Calu3 (cell line): ENCODE measurements at places on chromosomes 2 and 18.

DNA sequence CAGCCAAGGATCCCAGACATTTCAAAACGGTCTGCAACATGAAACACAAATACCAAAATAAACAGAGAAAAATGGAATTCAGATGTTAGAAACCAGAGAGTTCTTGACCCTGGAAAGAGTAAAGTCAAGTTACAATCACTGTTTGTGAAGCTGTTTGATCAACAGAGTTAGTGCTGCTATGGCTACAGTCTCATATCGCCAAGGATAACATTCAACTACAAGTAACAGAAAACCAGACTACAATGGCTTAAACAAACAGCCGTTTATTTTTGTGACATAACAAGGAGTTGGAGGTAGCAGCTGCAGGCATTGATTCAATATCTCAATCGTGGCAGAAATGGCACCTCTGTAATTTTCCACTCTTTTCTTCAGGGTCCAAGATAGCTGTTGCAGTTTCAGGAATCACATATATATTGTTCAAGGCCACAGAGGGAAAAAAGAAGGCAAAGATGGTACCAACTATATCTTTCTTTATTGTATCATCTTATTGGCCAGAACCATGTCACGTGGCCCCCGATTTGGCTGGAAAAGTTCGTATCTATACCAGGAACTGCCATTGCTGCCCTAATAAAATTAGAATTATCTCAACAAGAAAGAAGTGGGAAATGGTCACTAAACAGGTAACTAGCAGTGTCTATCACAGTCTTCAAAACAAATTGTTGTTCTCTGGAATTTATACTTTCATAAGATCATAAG lies 17.7 kb upstream of the HNRNPLL start:
- DNase-seq, result no peak

DNA sequence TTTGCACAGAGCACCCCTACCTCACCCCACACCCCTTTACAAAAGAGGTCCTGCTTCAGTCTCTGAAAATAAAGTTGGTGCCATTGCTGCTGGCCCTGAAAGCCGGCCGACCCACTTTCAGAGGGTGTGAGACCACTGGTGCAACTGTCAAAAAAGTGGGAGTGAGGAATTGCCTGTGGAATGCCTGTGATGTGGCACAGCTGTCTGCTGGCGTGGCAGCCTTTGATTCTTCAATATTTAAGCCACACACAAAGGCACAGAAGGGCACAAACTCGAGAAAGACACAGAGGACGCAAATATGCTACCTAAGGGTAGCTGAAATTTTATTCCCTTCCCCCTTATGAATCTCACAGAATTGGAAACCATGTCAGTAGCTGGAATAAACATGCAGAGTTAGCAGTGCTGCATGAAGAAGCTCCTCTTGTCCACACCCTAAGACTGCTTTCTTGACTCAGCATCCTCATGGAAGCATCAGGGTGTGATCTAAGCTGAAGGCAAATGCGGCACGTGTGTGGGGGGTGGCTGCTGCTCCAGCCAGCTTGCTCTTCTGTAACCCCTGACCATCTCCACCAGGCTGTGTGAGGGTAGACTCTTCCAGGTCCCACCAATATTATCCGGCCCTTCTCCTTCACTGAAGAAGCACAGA lies 92.3 kb downstream of the CELF4 start:
- no peak for DNase-seq

DNA sequence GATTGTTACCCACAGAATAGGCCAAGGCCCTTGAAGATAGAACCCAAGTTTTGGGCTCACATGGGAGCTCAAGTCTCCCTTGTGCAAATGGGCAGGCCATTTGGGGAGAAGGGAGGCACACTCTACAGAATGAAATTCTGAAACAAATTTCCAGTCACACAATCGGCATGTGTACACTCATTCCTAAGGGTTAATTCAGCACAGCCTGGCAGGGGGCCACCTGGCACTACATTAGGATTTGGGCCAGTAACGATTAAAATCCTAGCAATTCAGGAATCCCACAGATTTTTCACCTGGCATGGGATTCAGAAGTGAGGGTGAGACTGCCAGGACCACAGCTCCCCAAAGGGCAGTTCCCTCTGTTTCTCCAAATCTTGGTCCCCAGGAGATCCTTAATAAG lies 46.4 kb downstream of the BMP10 start:
- no peak for DNase-seq

DNA sequence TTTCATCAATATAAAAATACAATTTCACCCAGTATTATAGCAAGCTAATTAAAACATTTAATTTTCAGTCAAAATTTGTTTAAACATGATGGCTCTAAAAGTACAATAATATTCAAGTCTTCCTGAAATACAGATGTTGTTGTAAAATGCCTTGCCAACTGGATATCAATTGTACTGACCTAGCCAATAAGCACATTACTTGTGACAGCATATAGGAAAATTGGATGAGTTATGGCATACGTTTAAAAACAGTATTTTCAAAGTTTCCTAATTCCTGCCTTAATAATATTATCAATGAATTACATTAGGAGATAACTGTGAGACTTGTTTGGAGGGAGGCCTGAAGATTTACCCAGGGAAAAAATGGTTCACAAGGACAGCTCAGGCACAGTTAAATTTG lies 336.9 kb upstream of the CDH20 start:
- DNase-seq, result no peak

GRCh38 chr2:96136129-96136720 lies 2.1 kb downstream of the ASTL start:
- no peak for DNase-seq

DNA sequence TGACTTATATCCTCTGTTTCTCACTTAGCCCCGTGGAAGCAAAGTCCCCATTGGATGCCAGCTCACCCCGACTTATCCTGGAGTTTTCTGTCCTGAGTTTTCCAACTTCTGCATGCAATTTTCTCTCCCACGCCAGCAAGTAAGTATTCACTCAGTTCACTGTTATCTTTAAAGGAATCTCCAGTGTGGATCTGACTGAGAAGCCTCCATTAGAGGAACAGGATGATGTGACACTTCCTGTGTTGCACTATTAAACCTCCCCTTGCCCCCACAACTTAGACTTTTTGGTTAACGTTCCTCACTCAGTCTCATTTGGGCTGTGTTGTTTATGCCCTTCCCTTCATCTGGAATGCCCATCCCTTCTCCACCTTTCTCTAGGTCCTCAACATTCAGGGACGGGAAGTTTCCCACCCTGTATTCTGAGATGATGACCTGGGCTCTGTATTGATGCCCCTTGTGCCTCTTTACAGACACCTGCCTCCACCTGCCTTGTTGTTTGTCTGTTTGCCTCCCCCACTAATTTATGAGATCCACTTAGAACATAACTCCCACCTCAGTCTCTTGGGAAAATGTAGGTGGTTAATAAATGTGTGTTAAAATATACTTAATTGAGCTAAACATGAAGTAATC lies 536.1 kb upstream of the RAB6C start:
- no peak for DNase-seq

DNA sequence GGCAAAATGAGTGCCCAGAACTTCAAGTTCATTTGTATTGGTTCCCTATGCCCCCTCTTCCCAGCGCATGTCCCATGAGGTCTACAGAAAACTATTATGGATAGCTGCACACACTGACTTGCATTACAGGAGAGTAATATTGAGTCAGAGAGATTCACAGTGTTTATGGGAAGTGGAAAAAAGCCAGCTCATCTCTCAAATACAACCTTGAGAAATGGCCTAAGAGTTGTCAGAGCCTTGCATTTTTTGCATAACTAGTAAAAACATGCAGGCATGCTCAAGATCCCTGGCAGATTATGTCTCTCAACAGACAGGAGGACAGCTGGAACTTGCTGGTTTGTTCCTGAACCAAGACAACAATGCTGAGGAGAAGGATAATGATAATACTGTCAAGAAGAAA lies 1292.8 kb downstream of the DSC3 start:
- DNase-seq, result no peak

GRCh38 chr2:240322991-240323390 lies 112.5 kb upstream of the GPC1 start:
- DNase-seq, result no peak

- no peak for DNase-seq
These were observed 31.7 kb upstream of the SIX3 start for GRCh38 chr2:44909831-44910230.

- DNase-seq, result no peak
These were observed 131.5 kb downstream of the SMAD7 start for GRCh38 chr18:48819276-48819675.

DNA sequence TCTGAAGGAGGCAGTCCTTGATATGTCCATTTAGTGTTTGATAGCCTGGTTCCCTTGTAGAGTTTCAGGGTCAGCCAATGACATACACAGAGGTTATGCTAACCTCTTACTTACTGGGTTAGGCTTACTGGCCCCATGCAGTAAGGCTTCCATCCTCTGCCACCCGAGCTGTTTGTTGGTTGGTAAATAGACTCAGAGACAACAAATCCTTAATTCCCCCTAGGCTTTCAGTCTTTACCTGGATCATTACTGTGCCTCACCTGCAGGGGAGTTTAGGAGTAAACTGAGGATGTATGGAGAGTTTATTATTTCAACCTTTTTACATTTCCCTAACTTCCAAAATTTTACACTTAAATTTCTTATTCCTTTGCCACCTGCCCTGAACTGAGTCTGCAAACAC lies 452.7 kb upstream of the HNMT start:
- DNase-seq, result no peak

DNA sequence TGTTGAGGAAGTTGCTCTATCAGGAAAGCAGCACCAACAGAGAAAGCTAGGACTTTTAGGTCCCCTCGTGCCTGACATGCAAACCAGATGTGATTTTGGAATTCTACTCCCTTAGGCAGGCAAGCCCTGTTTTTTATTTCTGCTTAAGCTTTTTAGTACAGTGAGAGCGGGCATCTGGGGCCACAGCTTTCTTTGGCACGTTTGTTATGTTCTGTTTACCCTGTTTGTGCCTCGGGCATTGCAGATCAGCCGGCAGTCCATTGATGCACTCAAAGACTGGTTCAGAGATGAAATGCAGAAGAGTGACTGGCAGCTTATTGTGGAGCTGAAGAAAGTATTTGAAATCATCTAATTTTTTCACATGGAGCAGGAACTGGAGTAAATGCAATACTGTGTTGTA lies 61.9 kb downstream of the EIF5B start:
- DNase-seq, result no peak

DNA sequence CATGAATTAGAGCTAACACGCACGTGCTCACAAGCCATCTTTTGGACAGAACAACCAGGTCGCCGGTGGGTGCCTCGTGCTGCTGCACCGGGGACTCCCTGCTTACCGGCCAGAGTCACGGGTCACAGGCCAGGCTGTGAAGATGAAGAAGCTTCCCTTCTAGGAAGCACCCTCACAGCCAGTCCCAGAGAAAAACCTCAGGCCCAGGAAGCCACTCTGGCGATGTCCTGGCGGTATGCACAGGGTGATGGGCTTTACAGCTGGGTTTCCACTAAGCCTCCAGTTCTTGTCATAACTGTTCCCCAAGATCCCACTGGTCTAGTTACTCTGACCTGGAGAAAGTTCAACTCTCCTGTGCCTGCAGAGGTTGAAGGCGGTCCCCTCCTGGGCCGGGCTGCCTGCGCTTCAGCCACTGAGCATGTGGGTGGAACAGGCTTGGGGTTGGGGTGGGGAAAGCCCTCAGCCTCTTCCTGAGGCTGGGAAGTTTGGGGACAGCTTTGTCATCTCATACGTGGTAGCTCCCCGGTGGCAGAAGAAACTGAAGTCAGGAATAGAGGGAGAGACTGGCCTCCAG lies 15.2 kb upstream of the DIS3L2 start:
- DNase-seq, result no peak

GRCh38 chr2:24121066-24121465 lies 2.1 kb downstream of the PFN4 start:
- DNase-seq, result no peak

DNA sequence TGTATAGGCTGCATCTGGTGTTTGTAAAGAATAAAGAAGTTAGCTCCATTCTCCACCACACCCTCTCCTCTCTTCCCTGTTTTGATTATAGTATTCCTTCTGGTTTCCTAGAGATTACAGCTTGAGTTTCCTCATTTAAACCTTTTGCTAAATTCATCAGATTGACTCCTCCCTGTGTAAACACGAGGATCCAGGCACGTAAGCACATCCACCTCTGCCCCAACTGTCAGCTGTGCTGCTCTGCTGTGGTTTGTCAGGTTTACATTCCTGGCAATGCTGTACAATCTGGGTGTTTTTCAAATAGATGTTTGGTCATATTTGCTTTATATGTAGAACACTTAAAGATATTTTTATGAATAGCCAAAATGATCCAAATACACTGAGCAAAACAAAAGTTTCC lies 302.8 kb downstream of the PTGR3 start:
- DNase-seq, result peak; percentile 3

DNA sequence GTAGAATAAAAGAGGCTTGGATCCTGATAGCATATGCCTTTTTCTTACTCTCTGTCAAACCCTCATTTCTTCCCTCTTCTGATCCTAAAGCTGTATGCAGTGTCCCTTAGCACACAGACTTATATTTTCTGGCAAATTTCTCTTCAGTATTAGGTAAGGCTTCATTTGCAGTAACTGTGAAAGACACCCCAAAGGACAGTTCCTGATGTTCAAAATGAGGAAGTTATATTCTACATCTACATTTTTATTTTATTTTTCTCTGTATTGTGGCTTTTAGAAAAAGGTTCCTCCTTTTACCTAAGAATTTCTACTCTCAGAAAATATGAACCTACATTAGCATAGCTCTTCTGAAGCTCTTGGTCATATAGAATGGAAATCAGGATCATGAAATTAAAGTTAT lies 261.7 kb downstream of the PDE11A start:
- no peak for DNase-seq

DNA sequence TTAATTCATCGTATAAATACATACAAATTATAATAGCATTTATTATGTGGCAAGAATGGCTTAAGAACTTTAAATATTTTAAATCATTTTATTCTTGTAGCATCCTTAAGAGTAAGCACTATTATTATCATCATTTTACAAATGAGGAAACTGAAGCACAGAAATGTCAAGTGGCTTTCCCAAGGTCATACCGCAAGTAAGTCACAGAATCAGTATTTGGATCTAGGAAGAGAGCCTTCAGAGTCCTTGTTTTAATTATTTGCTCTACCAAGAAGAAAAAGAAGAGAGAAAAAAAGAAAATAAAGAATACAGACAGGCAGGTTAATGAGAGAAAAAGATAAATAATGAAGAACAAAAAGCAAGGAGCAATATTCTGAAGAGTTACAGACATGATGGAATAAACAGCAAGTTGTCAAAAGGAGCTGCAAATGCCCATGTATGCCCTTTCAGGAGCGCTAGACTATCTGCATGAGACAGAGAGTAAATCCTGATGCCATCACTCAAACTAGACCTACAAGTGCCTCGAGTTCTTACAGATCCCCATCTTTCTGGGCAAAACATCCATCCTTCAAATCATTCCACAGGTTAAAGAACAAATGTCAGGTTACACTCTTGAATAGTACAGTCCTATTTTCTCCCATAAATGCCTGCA lies 57.8 kb upstream of the ETAA1 start:
- no peak for DNase-seq

DNA sequence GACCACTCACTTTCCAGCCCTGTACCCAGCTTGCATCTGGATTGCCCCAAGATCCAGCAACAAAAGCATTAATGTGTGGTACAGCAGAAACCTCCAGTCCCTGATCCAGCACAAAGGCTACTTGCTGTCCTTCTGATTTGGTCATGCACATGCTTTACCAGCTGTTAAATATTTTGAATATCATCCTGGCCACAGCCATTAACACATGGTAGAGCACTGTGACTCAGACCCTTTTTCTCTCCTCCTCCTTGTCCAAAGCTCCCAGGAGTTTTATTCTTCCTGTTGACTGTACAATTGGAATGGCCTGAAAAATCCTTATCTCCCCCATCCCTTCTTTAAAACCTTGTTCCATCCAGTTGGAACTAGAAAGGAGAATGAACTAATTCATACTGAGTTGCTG lies 419.7 kb upstream of the TNP1 start:
- DNase-seq, result no peak
